Activated T-helper 1 cell treated with anti-CD3 and anti-CD28 coated beads, Interleukin-2, amount 50 U/mL, for 16 hours (primary cell): ENCODE measurements at places on chromosomes 16 and 17.
A peak's percentile ranks its signal among the peaks of the same experiment; 100 is the strongest.

- peak; percentile 14 for DNase-seq
These were observed 643 bp downstream of the HSDL1 start for GRCh38 chr16:84144209-84144858.

GRCh38 chr17:48954300-48954755 is 9.7 kb upstream of the SNF8 start:
- DNase-seq = no peak

GRCh38 chr17:77295241-77295853 is 154.6 kb downstream of the SEC14L1 start:
- DNase-seq = no peak

- peak; percentile 47 for DNase-seq
These were observed 331.2 kb downstream of the MAF start for GRCh38 chr16:79269211-79269863.

DNA sequence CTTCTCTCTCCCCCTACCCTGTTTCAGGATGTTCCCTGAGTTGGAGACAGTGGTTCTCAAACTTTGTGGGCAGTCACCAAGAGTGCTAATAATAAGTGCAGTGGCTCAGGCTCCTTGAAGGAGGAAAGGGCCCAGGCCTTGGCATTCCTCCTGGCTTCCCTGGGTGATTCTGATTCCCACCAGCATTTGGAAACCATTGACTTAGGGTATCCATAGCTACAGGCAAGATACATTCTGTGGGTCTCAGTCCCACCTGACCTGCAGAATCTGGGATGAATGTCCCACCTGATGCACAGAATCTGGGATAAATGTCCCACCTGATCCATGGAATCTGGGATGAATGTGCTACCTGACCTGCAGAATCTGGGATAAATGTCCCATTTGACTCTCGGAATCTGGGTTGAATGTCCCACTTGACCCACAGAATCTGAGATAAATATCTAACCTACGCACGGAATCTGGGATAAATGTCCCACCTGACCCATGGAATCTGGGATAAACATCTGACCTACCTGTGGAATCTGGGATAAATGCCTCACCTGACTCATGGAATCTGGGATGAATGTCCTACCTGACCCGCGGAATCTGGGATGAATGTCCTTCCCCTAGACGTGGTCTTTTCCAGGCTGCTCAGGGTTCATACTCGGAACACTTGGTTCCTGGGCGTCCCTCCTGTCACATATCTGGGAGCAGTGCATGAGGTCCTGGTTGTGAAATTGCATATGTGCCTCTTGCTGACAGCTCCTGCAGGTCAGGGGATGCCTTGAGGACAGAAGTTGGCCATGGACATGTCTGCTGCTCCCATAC is 136.7 kb upstream of the HS3ST2 start:
- no peak for DNase-seq

DNA sequence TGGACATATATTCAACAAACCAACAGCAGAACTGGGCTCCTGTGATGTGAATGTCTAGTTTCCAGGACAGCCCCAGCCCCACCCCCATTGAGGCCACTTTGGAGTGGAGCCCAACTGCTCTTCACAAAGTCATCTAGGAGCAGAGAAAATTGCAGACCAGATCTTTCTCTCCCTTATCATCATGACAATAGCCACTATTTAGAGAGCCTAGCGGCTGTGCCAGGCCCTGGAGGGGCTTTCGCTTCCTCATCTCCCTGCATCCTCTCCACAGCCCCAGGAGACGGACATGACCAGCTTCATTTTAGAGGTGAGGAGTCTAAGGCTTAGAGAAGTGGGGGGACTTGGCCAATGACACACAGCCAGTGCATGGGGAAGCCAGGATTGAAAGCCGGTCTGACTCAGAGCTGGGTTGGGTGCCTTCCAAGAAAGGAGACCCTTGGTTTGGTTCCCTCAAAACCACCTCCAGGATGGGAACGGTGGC is 1.4 kb downstream of the PRSS8 start:
- no peak for DNase-seq

DNA sequence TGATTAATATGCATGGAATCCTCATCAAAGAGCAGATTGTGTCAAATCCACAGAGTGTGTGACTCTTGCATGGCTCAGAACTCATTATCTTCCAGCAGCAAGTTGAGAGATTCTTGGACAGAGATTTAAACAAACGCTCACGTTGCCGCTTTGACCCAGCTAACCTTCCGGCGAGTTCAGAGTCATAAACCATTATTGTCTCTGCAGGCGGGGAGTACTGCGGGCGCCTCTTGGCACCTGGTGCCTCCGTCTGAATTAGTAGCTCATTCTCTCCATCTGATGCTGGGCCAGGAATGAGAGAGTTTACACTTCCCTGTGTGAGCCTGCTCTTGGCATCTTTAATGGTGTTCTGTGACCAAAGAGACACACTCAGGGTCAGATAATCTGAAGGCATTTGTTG is 138.6 kb upstream of the WSCD1 start:
- DNase-seq = no peak

DNA sequence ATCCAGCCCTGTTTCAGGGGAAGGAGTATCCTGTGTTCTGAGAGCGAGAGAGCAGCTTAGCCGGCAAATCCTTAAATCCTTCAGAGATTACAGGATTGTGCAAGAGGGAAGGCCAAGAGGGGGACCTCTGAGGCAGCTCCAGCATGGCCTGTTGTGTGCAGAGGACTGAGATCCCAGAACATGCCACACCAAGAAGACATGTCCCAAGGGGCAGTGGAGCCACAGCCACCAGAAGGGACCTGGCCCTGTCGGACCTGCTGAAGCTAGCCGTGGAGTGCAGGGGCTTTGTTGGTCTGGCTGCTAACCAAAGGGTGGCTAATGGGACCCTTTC is 1.6 kb upstream of the MRC2 start:
- no peak for DNase-seq

DNA sequence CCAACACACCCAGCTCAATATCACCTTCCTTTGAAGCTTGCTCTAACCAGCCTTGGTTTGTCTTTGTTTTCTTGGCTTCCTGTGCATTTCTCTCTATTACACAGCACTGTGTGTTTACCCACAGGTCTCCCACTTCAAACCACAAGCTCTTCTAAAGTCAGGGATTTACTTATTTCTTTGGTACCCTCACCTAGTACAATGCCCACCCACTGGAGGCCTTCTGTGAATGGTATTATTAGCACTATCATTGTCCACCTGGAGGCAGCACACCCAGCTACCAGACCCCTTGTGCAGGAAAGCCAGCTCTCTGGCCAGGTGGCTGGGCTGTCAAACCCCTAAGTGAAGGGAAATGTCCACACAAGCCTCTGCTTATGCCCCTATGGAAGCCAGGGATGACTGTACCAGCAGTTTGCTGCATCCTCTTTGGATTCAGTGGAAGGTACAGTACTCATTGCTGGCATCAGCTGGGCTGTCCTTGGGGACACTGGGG is 9.4 kb upstream of the TOP2A start:
- no peak for DNase-seq

DNA sequence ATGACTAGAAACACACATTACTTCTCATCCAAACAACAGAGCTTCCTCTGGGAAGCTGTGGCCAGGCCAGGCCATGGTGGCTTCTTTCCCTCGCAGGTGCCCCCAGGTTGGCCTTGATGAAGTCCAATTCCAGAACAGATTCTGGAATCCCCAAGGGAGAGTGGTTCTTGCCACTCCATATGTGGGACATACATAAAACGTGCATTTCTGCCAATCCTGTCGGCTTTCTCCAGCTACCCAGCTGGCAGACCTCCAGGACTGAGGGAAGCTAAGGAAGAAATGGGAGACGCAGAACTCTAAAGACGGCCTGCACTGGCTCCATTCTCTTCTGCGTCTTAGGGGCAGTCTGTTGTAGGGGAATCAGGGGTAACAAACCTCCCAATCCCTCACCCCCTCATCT is 219.2 kb upstream of the CDH5 start:
- DNase-seq = no peak

DNA sequence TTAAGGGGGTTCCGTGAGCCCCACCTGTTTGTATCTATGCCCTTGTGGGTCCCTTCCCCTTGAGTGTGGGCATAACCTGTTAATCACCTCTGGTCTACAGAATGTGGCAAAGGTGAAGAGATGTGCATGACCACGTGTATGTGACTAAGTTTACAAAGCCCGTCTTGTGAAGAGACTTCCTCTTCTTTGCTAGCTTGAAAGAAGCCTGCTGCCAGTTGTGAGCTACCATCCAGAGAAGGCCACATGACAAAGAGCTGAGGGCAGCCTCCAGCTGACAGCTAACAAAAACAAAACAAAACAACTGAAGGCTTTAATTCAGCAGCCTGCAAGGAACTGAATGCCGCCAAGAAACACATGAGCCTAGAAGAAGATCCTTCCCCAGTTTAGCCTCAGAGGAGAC is 112.0 kb downstream of the AXIN2 start:
- DNase-seq = no peak

DNA sequence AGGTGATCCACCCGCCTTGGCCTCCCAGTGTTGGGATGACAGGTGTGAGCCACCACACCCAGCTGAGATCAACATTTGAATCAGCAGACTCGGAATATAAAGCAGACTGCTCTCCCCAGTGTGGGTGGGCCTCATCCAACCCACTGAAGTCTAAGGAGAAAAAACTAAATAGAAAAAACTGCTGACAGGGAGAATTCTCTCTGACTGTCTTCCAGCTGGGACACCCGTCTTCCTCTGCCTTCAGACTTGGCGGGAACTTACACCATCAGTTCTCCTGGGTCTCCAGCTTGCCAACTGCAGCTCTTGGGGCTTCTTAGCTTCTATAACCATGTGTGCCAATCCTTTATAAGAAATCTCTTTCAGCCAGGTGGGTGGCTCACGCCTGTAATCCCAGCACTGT is 90.7 kb downstream of the MRM3 start:
- no peak for DNase-seq

- DNase-seq = no peak
These were observed 21.1 kb downstream of the IST1 start for GRCh38 chr16:71916397-71916920.

DNA sequence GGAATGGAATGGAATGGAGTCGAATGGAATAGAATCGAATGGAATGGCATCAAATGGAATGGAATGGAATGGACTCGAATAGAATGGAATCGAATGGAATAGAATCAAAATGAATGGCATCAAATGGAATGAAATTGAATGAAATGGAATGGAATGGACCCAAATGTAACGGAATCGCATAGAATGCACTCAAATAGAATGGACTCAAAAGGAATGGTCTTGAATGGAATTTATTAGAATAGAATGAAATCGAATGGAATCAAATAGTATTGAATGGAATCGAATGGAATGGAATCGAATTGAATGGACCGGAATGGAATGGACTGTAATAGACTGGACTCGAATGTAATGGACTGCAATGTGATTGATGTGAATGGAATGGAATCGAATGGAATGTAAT is 501.4 kb upstream of the WSB1 start:
- DNase-seq = no peak

DNA sequence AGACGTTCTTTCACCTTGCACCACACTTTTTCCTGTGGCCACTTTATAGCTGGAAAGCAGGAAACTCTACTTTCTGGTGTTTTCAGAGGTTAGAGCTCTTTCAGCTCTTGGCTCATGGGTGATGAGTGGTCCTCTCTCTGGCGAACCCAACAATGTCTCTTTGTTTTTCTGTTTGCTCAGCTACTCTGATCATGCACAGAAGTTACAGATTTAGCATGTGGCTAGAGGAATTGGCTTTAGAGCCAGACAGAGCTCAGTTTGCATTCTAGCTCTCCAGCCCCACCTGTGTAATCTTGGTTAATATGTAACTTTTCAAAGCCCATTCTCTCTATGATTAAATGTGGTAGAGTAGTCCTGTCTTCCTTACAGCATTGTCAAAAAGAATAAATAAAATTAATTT is 225.2 kb downstream of the HAPSTR1 start:
- no peak for DNase-seq

DNA sequence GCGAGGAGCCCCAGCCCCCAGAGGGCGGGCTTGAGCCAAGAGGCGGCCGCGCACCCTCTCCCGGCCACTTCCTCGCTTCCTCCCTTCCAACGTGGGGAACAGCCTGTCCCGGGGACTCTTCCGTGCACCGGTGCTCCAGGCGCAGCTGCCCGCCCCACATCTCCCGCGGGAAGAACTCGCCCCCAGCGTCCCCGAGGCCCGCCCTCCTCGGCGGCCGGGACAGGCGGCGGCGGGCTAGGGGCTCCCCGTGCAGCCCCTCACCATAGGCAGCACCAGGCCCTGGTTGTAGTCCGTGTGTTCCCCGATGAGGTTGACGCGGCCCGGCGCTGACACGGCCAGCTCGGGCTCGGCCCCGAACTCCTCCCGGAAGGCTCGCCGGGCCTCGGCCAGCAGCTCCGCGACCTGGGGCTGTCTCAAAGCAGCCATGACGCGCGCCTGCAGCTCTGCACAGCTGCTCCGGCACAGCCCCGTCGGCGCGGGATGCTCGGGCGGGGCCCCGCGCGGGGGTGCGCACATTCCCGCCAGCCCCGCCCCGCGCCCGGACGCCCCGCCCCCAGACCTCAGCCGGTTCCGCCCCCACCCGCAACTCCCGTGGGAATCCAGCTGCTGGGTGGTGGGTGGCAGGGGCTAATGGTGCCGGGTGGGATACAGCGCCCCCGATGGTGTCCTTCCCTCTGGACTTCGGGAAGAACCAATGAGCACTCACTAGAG is at the start of gene GALK1:
TSS of gene GALK1 (minus strand) at position 482 of the 711 bp plus-strand sequence. CDS start at position 426, 56 bp downstream.
- DNase-seq = peak; percentile 48

GRCh38 chr16:66891797-66892196 is 11.5 kb downstream of the PDP2 start:
- DNase-seq = no peak

DNA sequence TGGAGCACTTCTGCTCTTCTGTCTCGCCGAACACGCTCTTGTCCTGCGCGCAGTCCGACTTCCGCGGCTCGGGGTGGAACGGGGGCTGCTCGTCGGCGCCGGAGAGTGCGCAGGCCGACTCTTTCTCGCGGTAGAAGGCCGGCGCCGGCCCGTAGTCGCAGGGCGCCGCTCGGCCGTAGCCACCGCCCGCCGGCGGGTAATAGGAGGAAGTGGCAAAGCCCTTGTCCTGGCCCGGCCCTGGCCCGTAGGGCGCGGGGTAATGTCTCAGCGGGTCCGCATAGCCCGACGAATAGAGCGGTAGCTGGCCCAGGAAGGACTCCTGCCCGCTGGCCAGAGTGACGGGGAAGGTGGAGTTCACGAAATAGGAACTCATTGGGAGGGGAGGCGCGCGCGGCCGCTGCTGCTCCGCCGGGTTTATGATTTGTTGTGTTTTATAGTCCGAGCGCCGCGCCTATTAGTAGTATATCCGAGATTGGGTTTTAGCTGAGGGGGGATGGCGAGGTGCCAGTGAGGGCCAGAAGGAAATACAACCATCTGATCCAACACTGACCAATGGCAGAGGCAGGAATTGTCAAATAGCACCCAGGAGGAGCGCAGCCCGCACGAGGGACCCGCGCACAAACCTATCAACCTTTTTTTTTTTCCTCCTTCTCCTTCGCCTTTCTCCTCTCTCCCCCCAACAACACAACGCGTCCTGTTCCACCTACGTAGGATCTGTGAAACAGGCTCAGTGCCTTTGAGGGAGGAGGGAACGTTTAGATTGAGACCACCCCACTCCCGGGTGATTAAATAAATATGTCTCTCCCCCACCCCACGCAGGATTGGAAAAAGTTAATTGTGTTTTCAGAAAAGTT is 4.4 kb upstream of the HOXB5 start:
- DNase-seq = no peak

DNA sequence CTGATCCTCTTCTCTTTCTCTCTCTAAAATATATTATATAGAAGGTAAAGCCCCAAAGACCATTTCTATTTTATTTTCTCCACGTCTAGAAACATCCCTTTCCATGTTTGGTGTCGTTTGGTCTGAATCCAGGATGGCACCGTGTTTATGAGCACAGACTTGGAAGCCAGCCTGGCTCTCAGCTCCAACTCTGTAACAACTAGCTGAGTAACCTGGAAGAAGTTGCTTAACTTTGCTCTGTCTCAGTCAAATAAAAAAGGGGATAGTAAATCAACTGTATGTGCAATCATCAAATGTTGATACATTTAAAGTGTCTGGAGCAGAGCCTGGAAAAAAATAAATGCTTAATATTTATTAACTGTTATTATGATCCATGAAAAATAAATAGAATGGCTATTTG is 249.8 kb upstream of the MAF start:
- no peak for DNase-seq
